ENCODE measurements at places on chromosomes 3 and 15.

DNA sequence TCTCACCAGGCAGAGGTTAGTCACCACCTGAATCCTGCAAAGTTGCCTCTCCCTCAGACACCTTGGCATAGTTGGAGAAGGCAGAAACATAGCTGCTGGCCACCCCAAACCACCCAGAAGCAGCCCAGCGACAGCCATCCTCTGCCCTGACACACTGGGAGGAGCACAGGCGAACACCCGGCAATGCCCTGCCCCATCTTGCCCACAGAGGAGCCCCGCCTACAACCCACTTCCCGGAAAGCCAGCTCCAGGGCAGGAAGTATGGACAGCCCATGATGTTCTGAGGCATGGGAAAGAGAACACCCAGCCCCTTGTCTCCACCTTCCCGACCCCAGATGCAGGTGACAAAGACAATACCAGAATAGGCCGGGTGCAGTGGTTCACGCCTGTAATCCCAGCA lies 12.6 kb upstream of the SHISA5 start:
- no peak for DNase-seq

GRCh38 chr3:124261306-124261705 lies 269.4 kb upstream of the ROPN1 start:
- peak; percentile 42 for DNase-seq

DNA sequence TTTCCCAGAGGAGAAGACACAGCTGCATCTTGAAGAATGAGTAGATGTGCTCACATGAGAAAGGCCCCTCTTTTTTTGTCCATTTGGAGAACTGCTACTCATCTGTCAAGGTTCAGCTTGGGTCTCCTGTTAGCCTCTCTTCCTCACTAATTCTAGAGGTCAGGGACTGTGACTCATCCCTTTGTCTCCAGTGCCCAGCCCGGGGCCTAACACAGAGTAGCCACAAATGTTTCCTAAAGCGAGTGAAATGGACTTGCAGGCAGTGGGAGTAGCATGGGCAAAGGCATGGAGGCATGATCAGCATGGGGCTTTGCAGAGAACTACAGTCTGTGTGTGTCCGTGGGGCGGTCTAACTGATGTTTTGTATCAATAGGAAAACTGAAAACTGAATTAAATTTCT lies 33.9 kb upstream of the MRPS22 start:
- peak; percentile 23 for DNase-seq

DNA sequence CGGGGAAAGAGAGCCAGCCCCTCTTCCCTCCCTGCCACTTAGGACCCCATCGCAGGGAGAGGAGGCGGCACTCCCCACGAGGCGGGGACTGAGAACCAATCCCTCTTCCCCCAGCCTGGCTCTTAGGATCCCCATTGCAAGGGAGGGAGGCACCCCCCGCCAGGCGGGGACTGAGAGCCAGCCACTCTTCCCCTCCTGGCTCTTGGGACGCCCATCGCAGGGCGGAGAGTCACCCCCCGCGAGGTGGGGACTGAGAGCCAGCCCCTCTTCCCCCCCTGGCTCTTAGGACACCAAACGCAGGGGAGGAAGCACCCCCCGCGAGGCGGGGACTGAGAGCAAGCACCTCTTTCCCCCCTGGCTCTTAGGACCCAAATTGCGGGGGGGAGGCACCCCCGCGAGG lies 34.2 kb upstream of the SSUH2 start:
- DNase-seq = no peak

- DNase-seq = no peak
Measured at GRCh38 chr3:184981071-184981470, 169.1 kb downstream of the VPS8 start.

GRCh38 chr3:99626417-99626788 lies 12.0 kb upstream of the COL8A1 start:
- no peak for DNase-seq

- DNase-seq = peak; percentile 1
Measured at GRCh38 chr15:96585484-96586386, 255.2 kb downstream of the NR2F2 start.

- no peak for DNase-seq
Measured at GRCh38 chr3:115165266-115165665, 18.2 kb upstream of the ZBTB20 start.

GRCh38 chr3:139870000-139870675 lies 64.8 kb upstream of the CLSTN2 start:
- no peak for DNase-seq

DNA sequence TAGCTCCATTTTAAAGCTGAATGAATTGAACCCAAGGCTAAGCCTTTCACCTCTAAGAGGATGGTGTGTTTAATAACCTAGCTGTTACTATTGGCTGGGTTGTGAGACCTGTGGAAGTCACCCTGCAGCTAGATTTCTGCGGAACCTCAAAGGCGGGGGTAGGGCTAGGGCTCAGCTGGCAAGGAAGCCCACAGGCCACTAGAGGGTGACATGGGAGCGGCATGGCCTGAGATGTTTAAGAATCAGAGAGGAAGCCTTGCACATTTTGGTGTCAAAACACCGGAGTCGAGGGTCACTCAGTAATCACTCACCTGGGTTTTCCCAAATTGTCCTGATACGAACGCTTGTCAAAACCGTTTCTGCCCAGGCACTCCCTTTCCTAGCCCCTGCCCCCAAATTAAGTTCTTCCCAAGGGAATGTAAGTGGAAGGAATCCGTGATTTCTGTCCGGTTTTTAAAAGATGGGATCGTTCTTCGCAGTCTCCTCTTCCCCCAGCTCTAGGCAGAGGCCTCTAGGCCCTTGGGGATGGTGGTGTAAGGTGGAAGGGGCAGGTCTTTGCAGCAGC lies 3.8 kb upstream of the ACAD9 start:
- peak; percentile 6 for DNase-seq

DNA sequence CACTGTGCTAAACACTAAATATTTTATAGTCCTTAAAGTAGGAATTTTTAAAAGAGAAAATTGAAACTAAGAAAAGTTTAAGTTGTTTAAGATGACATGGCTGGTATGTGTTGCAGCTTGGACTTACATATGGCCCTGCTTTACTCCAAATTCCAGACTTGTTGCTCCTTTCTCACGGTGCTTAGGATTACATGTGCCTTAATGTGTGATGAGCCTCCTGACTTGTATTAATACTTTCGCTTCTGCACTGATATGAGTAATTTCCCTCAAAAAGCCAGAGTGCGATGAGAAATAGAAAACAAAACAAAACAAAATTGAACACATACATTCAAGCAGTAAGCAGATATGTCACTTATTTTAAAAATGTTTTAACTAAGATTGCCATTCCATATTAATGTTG lies 250.2 kb downstream of the VGLL3 start:
- no peak for DNase-seq

- no peak for DNase-seq
Measured at GRCh38 chr3:103786296-103786695, 1351.5 kb downstream of the ZPLD1 start.

DNA sequence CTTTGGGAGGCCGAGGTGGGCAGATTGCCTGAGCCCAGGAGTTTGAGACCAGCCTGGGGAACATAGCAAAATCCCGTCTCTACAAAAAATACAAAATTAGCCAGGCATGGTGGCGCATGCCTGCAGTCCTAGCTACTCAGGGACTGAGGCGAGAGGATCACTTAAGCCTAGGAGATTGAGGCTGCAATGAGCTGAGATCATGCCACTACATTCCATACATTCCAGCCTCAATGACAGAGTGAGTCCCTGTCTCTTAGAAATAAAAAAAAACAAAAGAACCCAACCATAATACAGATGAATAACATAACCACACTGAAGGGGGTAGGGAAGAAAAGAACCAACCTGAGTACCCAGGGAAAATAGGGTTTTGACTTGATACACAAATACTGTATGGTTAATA lies 19.7 kb upstream of the CGNL1 start:
- peak; percentile 79 for DNase-seq

DNA sequence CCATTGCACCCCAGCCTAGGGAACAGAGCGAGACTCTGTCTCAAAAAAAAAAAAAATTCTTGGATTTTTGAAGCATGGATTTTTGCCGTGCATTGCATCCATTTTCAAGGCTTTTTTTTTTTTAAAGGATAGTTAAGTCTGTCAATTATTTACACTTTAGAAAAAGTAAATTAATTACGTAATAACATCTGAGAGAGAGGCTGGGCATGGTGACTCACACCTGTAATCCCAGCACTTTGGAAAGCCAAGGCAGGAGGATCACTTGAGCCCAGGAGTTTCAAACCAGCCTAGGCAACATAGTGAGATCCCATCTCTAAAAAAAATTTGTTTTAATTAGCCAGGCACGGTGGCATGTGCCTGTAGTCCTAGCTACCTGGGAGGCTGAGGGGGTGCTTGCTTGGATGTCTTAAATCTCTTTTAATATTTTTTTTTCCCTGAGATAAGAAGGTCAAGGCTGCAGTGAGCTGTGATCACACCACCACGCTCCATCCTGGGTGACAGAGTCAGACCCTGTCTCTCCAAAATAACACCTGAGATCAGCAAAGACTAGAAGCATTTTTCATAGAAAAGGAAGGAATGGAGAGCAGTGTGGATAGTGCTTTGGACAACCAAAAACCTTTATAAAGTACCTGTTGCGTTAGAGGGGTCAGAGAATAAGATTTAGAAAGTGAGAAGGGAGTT lies 6.8 kb upstream of the SENP7 start:
- DNase-seq = no peak

- peak; percentile 71 for DNase-seq
Measured at GRCh38 chr3:30315447-30315846, 291.0 kb upstream of the TGFBR2 start.

Data from fibroblast of skin of right quadriceps (primary cell).